ENCODE measurements at places on chromosomes 5 and 9.

GRCh38 chr5:133607451-133607850 lies 4.9 kb downstream of the FSTL4 start:
- DNase-seq = no peak

DNA sequence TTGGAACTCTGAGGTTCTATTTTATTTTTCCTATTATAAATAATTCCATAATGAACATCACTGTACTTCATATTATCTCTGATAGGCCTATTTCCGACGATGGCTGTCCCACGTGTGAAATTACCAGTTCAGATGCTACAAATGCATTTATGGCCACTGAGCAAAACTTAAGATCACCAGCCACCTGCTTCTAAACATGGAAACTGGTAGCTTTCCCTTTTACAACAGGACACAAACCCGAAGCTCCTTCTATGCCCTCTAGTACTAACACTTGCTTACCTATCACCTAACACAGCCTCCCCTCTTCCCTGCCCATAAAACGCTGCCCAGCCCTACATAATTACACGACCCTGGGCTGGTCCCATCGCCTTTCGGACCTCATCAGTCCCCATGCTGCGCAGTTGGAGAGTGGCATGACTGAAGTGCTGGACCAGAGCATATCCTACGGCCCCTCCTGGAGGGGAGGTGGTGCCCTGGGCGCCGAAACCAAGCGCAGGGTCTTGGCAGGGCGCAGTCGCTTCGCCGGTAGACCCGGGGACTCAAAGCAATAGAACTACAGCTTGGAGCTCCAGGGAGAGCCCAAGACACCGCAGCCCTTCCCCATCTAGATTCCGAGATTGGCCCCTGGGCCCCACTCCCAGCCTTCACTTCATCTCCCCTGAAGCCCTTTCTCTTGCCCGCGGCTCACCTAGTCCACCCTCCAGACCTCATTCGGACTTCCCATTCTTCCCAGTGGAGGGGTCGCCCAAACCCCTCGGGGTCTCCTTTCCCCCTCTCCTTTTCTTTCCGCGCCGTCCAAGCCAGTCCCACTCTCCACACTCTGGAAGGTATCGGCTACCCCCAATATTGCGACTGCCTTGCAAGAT lies 1.0 kb upstream of the SAP30L start:
- peak; percentile 24 for DNase-seq

DNA sequence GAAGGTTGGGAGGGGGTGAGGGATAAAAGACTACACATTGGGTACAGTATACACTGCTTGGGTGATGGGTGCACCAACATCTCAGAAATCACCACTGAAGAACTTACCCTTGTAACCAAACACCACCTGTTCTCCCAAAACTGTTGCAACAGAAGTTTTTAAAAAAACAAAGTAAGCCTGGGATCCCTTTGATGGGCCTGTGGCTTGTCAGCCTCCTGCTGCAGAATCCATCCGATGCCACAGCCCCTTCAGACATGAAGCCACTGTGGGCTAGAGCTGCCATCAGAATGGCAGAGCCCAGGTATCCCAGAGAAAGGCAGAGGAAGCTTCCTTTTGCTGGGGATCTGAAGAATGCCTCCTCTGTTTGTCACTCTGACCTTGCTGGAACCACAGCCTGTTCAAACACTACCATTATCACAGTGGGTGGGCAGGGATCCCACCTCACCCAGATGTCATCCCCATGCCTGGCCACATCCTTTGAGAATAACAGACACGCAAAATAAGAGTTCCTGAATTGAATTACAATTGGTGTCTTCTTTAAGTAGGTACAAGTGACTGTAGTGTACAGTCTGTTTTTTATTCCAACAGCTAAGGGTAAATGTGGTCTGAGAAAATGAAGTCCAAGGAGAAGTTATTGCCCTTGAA lies 78.1 kb upstream of the DIRAS2 start:
- no peak for DNase-seq

DNA sequence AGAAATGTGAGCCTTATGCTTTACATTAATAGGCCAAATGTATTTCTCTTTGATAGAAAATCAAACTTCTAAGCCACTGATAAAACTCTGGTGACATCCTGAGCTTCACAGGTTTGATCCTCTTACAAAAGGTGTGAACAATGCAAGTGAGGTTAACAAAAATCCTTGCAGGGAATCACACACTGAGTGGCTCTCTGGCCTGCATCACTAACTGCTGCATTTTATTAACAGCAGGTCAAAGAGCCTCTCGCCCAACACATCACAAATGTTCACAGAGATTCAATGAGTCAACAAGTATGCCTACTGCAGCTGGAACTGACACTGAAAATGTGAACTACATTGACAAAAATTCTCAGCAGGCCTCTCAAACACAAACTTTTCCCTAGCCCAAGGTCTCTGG lies 122.3 kb downstream of the SEMA5A start:
- DNase-seq = no peak

GRCh38 chr5:42668254-42668653 lies 88.4 kb upstream of the CCDC152 start:
- no peak for DNase-seq

DNA sequence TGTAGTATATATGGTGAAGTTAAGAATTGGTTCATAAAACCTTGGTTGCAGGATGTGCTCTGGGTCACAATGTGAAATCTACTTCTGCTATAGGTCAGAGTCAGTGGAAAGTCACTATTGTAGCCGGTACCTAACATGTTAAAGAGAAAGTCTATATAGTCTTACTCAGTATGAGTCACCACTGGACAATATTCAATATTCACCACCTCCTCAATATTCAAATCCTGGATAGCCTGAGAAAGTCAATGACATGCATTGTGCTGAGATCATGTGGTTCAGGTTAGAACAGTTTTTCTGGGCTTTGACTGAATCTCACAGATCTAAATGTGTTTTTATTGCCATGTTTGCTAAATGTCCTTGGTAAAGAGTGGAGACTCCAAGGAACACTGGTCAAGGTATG lies 108.8 kb downstream of the HMHB1 start:
- DNase-seq = peak; percentile 15

- no peak for DNase-seq
Observed at GRCh38 chr9:131142160-131142559, 16.8 kb downstream of the NUP214 start.

DNA sequence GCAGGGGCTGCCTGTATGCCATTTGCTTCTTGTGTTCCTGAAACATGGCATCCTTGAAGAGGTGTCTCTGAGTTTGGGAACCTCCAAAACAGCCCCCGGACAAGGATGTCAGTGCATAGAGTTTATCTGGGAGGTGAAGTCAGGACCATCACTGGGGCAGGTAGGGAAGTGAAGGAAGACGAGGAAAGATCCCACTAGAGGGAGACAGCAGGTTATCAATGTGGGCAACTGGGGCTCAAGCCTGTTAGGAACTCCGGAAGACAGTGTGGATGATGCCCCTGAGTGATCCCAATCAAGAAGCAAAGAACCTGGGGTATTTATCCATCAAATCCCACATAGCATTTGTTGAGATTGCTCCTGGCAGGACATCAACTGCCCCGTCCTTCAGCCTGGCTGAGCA lies 233.1 kb downstream of the AGTPBP1 start:
- no peak for DNase-seq

DNA sequence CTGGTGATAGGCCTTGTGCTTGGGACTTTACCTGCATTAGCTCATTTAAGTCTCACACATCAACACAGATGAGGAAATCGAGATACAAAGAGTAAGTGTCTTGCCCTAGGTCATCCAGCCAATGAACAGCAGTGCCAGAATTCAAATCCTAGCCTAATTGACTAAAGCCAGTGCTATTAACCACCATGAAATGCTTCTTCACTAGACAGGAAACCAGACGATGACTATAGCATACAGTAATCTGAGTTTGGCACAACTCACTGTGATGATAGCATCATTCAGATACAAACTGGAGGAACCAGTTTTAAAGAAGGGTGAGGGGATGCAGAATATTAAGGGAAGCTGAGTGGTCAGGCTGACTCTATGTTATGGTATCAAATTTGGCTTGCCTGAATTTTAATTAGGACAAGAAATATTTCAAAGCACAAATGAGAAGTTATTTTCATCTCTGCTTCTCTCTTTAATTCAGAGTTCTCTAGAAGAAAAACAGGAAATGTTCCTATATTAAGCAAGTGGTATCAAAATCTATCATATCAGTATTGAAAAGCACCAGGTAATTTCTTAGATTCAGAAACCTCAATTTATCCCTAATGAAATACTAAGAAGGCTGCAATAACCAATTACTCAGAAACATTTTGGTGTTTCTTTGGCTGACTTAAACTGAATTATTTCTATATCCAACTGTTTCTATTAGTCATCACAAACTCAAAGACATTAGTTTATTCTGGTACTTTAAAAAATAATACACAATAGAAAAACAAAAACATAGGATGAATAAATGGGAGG lies 147.0 kb upstream of the RASA1 start:
- DNase-seq = peak; percentile 93

DNA sequence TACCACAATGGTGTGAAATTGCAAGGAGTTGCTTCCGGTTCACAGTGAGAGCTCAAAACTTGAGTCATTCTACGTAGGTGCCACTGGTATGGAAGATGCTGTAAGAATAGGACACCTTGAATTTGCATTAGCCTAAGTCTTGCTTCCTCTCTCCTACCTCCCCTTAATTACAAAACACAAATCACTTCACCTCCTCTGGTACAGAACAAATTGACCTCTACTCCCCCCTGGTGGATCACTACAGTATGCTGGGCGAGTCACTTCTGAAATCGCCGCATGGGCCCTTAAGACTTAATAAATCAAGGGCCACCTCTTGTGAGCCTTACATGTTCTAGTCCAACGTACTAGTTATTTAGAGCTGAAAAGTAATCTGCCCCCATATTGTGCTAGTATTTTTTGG lies 145.3 kb upstream of the SMARCA2 start:
- DNase-seq = peak; percentile 5

DNA sequence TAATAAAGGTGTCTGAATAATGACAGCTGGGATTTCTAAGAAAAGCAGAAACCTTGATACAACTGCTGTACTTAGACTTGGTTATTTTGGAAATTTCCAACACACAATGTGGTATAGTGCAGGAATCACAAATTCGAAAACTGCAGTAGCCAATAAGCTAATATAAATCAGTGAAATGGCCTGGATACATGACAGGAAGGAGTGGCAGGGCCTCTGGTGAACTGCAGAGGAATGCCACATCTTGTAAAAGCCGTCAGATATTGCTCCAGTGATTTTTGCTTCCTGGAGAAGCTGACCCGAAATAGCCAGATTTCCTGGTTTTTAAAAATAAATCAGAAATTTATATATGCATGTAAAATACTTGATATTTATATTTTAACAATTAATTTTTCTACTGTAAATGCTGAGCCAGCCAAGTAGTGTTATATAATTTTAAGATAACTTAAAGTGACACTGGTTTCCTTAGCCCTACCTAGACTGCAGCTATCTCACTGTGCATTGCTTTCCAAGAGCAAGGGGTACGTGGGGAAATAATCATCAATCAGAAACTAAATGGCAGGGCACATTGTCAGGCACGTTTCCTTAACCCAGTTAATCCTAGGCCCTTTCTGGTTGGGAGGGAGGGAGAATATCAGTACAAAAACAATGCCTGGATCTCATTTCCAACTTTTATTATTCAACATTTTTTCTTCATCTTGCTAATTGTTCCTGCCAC lies 182.4 kb downstream of the RASEF start:
- no peak for DNase-seq

DNA sequence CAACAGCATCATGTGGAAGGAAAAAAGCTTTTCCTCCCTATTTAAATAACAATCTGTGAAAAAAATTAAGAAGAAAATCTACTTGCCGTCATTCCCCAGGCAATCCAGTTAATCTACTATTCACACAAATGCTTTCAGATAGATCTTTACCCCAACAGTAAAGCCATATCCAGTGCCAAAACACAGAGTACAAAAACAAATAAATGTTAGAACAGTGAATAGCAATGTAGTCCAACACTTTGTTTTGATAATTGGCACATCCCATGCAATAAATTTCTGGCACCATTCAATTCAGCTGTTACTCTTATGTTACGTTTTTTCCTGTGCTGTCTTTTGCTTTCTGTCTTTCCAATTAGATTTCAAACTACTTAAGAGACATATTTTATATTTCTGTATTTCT lies 2245.5 kb upstream of the WWC1 start:
- DNase-seq = no peak

GRCh38 chr5:92992073-92992472 lies 588.9 kb downstream of the NR2F1-AS1 start:
- DNase-seq = no peak

GRCh38 chr9:13431222-13431536 lies 151.7 kb upstream of the MPDZ start:
- DNase-seq = peak; percentile 42

DNA sequence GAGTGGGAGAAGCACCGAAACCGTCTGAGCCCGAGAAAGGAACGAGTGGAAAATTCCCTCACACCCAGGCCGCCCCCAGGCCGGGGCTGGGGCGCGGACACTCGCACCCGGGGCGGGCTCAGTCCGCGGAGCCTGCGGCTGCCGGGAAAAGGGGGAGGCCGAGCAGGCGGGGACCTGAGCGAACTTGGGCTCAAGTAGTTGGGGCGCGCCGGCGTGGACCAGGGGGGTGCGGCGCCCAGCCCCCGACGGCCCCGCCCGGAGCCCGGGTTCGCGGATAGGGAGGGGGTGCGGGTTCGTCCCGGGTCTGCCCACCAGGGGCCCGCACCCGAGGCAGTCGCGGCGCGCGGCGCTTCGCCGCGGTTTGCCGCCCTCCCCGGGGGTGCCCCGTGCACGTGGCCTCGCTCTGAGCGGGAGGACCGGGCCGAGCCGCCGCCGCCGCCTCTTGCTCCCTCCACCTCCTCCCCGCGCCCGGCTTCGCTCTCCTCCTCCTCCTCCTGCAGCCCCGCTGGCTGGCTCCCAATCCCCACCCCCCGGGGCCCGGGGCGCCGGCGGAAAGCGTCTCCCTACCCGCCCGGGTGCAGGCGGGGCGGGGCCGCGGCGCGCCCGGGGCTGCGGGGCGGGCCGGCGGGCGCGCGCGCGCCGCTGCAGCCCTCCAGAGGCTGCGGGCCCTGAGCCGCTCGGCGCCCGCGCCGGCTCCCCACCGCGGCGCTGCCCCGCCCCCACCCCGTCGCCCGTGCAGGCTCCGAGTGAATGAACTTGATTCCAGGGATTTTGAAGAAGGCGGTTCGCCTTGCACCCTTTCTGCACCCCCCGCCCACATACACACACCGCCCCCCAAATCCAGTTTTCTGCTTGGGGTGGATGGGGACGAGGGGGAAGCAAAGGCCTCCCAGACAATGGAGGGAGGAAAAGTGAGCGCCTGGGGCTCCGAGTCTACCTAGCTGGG lies 1.3 kb upstream of the NFIB start:
- peak; percentile 81 for DNase-seq

DNA sequence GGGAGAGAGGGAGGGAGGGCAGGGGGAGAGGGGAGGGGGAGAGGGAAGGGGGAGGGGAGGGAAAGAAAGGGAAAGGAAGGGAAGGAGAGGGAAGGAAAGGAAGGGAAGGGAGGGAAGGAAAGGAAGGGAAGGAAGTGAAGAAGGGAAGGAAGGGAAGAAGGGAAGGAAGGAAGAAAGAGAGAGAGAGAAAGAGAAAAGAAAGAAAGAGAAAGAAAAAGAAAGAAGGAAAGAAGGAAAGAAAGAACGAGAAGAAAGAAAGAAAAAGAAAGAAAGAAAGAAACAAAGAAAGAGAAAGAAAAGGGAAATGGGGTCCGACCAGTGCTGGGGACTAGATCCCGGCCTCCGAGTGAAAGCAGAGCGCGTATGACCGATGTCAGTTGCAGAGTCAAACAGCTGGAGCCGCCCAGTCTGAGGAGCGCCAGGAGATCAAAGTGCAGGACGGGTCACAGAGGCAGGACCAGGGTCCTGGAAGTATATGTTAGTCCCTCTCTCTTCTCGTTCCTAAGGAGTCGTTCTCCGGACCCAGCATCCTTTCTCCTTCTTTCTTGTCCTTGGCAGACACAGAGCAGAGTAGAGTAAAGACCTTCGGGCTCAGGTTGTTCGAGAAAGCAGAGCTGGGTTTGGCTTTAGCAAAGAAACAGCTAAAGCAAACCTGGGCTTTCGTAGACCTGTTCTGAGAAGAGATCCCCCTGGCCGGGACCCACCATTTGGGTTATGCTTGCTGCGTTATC lies 305.4 kb upstream of the MSX2 start:
- no peak for DNase-seq

All from lung microvascular endothelial cell (primary cell).